GM23248 (cell line): ENCODE measurements at places on chromosomes 4 and X. TPM values are rescaled to one million over a fixed set of nuclear protein-coding genes. Genes with fewer than 3 reads are reported as not detected.
A peak's percentile ranks its signal among the peaks of the same experiment; 100 is the strongest.

- DNase-seq = no peak
- no peaks in the 10 kb centered on the region for H3K4me1 ChIP-seq
- no peaks in the 10 kb centered on the region for H3K27me3 ChIP-seq
- no peak overlapping the region for H3K27ac ChIP-seq
- no peaks in the 10 kb centered on the region for H3K36me3 ChIP-seq
- H3K4me3 ChIP-seq = no peak overlapping the region
These were observed 81.8 kb upstream of the NDP start for GRCh38 chrX:44054863-44055601.

GRCh38 chrX:87621697-87622096 is 104.1 kb downstream of the KLHL4 start:
- H3K4me3 ChIP-seq = no peak overlapping the region
- H3K27ac ChIP-seq = no peak overlapping the region
- H3K4me1 ChIP-seq = no peaks in the 10 kb centered on the region
- no peaks in the 10 kb centered on the region for H3K36me3 ChIP-seq
- no peaks in the 10 kb centered on the region for H3K27me3 ChIP-seq

DNA sequence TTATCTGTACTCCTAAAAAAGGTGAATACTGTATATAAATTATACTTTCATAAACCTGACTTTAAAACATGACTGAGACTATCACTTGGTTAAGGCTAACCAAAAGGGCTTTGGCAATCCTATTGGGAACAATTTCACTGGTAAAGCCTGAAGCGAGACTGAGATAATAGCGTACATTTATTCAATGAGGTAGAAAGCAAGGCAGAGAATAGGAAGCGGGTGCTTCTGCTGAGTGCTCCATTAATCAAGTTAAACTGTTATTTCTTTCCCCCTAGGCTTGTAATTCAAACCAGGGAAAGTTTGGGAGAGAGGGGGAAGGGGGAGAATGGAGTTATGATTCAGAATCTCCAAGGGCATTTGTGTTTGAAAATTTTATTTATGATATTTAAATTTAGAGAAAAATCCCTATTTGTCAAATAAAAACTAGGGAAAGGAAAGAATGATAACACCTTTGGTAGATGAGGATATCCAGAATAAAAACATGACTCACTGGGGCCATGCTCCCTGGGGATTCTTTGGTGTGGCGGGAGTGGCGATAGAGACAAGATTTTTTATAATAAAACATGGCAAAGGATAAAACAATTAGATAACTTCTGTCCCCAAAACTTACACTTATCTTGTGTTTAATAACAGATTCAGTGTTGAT is 34.6 kb upstream of the SORBS2 start:
- no peaks in the 10 kb centered on the region for H3K36me3 ChIP-seq
- H3K4me3 ChIP-seq = no peak overlapping the region
- DNase-seq = peak; percentile 37
- no peaks in the 10 kb centered on the region for H3K27me3 ChIP-seq
- H3K27ac ChIP-seq = peak overlapping the region; percentile 74
- peaks cover 23% of the 10 kb centered on the region for H3K4me1 ChIP-seq

- H3K27ac ChIP-seq = no peak overlapping the region
- peaks cover 12% of the 10 kb centered on the region; the same call in 1 of the 2 replicates for H3K27me3 ChIP-seq
- no peaks in the 10 kb centered on the region for H3K4me1 ChIP-seq
- H3K36me3 ChIP-seq = no peaks in the 10 kb centered on the region
These were observed 17.1 kb downstream of the RPL9 start for GRCh38 chr4:39441593-39441992.

DNA sequence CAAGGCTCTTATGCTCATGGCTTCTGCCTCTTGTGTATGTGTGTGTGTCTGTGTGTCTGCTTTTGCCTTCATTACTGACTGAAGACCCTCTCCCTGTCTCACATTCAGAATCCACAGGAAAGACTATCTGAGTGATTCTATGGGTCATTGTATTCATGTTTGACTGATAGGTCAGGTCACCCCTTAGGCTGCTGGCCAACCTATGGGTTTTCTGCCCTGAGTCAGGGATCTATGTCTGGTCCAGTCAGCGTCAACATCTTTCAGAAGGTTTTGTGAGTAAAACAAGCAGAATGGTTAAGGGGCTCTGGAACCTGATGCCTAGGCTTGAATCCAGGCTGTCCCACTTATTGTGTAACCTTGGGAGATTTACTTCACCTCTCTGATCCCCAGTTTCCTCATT is 30.5 kb downstream of the NHSL2 start:
- no peak overlapping the region for H3K4me3 ChIP-seq
- no peaks in the 10 kb centered on the region for H3K27me3 ChIP-seq
- peak; percentile 35 for DNase-seq
- no peaks in the 10 kb centered on the region for H3K36me3 ChIP-seq
- peak overlapping the region; percentile 54 for H3K27ac ChIP-seq

GRCh38 chr4:11098461-11098860 is 330.2 kb downstream of the HS3ST1 start:
- H3K27me3 ChIP-seq = no peaks in the 10 kb centered on the region
- no peak overlapping the region for H3K27ac ChIP-seq
- no peaks in the 10 kb centered on the region for H3K4me1 ChIP-seq
- no peaks in the 10 kb centered on the region for H3K36me3 ChIP-seq

GRCh38 chrX:69031971-69032391 is 133.3 kb downstream of the PJA1 start:
- no peak overlapping the region for H3K27ac ChIP-seq
- H3K36me3 ChIP-seq = no peaks in the 10 kb centered on the region
- H3K4me3 ChIP-seq = no peak overlapping the region

- H3K27me3 ChIP-seq = no peaks in the 10 kb centered on the region
- H3K4me1 ChIP-seq = no peaks in the 10 kb centered on the region
- no peaks in the 10 kb centered on the region for H3K36me3 ChIP-seq
- DNase-seq = peak; percentile 1
These were observed 616.7 kb upstream of the PCDH7 start for GRCh38 chr4:30103455-30103854.

- H3K27me3 ChIP-seq = no peaks in the 10 kb centered on the region
- H3K4me3 ChIP-seq = no peak overlapping the region
- H3K27ac ChIP-seq = no peak overlapping the region
- DNase-seq = no peak
- H3K4me1 ChIP-seq = peaks cover 11% of the 10 kb centered on the region
These were observed 20.9 kb upstream of the NDNF start for GRCh38 chr4:121093261-121093660.

DNA sequence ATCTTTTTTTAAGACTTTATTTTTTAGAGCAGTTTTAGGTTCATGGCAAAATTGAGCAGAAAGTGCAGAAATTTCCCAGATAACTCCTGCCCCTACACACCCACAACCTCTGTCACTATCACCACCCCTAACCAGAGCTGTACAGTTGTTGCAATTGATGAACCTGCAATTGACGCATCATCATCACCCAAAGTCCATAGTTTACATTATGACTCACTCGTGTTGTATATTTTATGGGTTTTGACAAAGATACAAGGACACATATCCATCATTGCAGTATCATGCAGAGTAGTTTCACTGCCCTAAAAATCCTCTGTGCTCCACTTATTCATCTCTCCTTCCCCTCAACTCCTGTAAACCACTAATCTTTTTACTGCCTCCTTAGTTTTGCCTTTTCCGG is 34.5 kb upstream of the WAS start:
- no peaks in the 10 kb centered on the region for H3K27me3 ChIP-seq
- H3K4me3 ChIP-seq = no peak overlapping the region
- H3K36me3 ChIP-seq = no peaks in the 10 kb centered on the region
- no peaks in the 10 kb centered on the region for H3K4me1 ChIP-seq
- no peak overlapping the region for H3K27ac ChIP-seq

- H3K4me3 ChIP-seq = no peak overlapping the region
- no peaks in the 10 kb centered on the region for H3K36me3 ChIP-seq
- no peak for DNase-seq
- H3K27me3 ChIP-seq = peaks cover 5% of the 10 kb centered on the region; the same call in 1 of the 2 replicates
- H3K4me1 ChIP-seq = no peaks in the 10 kb centered on the region
- no peak overlapping the region for H3K27ac ChIP-seq
These were observed 5.3 kb upstream of the FHIP1A start for GRCh38 chr4:151403656-151404055.

DNA sequence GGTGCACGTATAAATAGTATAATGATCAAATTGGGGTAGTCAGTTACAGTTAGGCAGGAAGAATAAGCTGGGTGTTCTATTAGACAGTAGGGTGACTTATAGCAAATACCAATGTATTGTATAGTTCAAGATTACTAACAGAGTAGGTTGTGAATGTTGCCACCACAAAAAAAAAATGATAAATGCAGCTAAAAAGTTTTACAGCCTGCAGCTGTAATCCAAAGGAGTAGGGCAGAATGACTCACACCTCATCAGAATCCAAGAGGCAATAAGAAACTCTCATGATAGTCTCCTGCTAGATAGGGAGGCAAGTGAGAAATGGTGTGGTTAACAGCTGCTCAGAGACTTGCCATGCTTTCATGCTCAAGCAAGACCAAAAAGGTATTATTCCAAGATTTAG is 19.6 kb upstream of the TCEAL4 start:
- H3K4me3 ChIP-seq = peak overlapping the region; percentile 50
- peak overlapping the region; percentile 71 for H3K27ac ChIP-seq
- no peaks in the 10 kb centered on the region for H3K27me3 ChIP-seq
- peaks cover 14% of the 10 kb centered on the region for H3K4me1 ChIP-seq
- no peaks in the 10 kb centered on the region for H3K36me3 ChIP-seq
- DNase-seq = peak; percentile 86

- H3K27me3 ChIP-seq = no peaks in the 10 kb centered on the region
- no peak for DNase-seq
- no peak overlapping the region for H3K4me3 ChIP-seq
- no peak overlapping the region for H3K27ac ChIP-seq
- H3K4me1 ChIP-seq = no peaks in the 10 kb centered on the region
These were observed 29.6 kb downstream of the C4orf54 start for GRCh38 chr4:99628040-99628439.

GRCh38 chr4:157992948-157993839 is 179.6 kb downstream of the GASK1B start:
- no peak for DNase-seq
- no peak overlapping the region for H3K27ac ChIP-seq
- H3K27me3 ChIP-seq = no peaks in the 10 kb centered on the region
- H3K4me3 ChIP-seq = no peak overlapping the region
- H3K36me3 ChIP-seq = no peaks in the 10 kb centered on the region

- DNase-seq = peak; percentile 79
- no peaks in the 10 kb centered on the region for H3K27me3 ChIP-seq
- no peaks in the 10 kb centered on the region for H3K36me3 ChIP-seq
- H3K4me3 ChIP-seq = no peak overlapping the region
- H3K27ac ChIP-seq = peak overlapping the region; percentile 34
- peaks cover 38% of the 10 kb centered on the region for H3K4me1 ChIP-seq
These were observed 120.6 kb upstream of the EDNRA start for GRCh38 chr4:147360301-147360700.

Gene IL9R
- not detected in 2 replicates for total RNA-seq

Gene DUSP9
- not detected in 2 replicates for total RNA-seq

Gene TMSB15A
- total RNA-seq = 1.0 and 1.4 TPM in 2 replicates

Gene EDNRA
- 0.63 and 0.86 TPM in 2 replicates for total RNA-seq

Gene AFM
- not detected in 2 replicates for total RNA-seq
